ENCODE measurements at places on chromosomes 16 and 17.

DNA sequence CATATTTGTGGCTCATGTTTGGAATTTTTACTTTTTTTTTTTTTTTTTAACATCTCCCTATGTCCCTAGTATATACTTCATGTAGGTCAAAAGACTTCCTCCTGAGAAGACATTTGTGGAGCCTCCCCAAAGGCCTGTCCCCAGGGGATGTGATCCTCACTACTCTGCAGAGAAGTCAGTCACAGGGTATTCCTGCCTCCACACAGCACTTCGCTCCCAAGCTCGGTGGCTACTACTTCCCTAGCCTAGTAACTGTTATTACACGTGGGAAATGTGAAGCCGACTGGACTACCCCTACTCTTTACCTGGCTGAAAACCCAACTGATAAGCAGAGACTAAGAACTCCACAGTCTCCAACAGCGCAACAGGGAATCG is 116.8 kb downstream of the HIC1 start:
- no peak for DNase-seq

DNA sequence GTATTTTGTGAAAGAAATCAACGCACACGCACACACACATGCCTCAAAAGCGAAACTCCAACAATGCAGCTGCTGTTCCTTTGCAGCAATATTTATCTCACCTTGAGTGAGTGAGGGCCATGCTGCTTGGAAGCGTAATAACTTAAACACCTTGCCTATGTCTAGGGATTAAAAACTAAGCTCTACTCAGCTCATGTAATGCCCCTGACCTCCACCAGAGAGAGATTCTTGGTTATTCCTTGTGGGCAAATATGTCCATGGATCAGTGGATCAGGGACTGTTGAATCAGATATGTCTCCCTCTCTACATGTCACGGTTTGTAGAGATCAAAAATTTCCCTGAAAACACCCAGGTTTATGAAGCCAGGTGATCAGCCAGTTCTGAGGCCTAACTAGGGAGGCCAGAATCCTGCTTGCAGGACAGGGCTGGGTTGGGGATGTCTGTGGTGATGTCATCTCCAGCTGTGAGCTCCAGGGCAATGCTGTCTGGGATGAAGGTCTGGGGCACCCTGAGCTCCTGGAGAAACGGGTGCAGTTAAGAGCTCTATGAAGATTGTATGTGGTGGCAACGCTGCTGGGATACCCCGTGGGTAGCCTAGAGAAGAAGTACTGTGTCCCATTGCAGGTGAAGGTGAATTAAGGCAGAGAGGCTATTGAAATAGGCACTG is 149.4 kb downstream of the KCNJ12 start:
- no peak for DNase-seq

DNA sequence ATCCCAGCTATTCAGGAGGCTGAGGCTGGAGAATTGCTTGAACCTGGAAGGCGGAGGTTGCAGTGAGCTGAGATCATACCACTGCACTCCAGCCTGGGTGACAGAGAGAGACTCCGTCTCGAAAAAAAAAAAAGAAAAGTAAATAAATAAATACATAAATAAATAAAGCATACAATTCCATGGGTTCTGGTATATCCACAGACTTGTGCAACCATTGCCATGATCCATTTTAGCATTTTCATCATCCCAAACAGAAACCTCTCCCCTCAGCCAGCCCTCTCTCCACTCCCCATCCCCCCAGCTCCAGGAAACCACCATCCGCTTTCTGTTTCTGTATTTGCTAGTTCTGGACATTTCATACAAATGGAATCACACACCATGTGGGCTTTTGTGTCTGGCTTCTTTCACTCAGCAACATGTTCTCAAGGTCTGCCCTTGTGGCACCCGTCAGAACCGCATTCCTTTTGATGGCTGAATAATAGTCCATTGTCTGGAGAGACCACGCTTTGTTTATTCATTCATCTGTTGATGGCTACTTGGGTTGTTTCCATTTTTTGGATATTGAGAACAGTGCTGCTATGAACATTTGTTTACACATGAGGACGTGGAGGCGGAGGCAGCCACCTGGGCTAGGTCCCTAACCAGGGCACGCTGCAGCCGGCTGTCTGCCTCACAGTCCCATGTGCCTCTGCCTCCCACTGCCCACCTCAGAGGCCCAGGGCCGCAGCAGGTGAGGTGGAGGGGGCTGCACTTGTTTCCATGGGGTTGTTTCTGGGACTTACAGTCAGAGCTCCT is 76.2 kb downstream of the NT5M start:
- no peak for DNase-seq

- peak; percentile 88 for DNase-seq
Measured at GRCh38 chr16:27179500-27180072, 23.7 kb upstream of the KDM8 start.

GRCh38 chr17:56594320-56595107 is 1.0 kb downstream of the NOG start:
- DNase-seq: no peak

DNA sequence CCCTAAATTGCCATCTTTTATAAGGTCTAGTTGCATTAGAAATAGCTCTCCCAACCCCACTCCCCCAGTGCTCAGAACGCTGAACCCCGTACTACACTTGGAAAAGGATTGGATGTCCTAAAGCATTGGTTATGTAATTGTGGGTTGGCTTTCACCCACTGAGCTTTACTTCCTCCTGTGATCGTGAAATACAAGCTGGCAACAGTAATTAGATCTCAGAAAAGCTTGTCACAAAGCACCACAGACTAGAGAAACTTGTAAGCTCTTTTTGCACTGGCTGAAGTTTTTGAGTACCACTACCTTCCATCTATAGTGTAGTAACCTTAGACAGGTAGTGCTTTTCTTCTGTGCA is 54.4 kb downstream of the SIAH1 start:
- DNase-seq: no peak

DNA sequence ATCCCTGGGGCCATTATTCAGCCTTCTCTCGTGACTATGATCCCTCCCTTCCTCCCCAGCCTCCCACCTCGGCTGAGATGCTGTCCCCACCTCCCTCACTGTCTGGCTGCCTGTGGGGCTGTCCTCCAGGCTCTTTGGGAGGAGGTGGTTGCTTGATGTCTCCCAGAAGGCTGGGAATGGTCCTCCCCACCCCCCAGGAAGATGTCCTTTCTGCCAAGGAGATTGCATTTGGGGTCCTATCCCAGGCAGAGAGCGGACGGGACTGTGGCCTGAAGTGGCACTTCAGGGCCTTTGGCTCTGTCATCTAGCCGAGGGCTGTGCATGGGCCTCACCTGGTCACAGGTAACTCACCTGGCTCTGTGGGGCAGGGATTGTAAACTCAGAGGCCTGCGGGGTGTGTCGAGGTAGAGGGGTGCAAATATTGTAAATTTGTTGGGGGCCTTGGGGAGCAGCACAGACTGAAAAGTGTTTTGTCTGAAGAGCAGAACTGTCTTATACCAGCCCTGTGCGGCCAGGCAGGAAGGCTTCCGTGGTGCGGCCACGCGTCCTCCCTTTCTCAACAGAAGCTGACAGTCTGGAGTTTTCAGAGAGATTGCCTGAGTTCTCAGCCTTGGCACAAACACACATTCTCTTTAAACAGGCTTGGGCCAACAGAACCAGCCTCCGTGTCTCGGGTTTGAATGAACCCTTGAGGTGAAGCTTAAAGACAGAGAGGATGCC is 177.9 kb downstream of the SEC14L1 start:
- no peak for DNase-seq

DNA sequence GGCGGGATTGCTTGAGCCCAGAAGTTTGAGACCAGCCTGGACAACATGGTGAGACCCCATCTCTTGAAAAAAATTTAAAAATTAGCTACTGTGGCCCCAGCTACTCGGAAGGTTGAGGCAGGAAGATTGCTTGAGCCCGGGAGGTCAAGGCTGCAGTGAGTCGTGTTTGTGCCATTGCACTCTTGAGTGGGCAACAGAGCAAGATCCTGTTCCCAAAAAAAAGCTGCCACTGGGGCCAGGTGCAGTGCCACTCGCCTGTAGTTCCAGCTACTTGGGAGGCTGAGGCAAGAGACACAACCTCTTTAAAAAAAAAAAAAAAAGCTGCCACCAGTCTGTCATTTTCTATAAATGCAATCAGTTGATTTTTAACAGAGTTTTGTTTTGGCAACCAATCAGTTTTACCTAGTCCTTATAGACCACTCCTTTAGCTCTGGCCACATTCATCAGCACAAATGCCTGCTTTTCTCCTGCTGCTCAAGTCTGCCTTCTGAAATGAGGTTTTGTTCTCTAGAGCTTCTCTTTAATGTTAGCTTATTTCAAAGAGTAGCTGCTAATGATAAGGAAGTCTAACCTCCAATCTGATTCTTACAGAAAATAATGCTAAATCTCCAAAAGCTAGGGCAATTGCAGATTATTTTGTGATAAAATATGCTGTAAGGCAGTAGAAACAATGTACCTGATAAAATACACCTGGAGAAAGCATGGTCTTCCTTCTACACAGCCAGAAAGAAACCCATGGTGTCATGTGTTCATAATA is 64.8 kb downstream of the TUBD1 start:
- DNase-seq: no peak

- no peak for DNase-seq
Measured at GRCh38 chr16:77591347-77591746, 131.0 kb upstream of the NUDT7 start.

GRCh38 chr17:13576661-13577526 is 24.8 kb downstream of the HS3ST3A1 start:
- no peak for DNase-seq

DNA sequence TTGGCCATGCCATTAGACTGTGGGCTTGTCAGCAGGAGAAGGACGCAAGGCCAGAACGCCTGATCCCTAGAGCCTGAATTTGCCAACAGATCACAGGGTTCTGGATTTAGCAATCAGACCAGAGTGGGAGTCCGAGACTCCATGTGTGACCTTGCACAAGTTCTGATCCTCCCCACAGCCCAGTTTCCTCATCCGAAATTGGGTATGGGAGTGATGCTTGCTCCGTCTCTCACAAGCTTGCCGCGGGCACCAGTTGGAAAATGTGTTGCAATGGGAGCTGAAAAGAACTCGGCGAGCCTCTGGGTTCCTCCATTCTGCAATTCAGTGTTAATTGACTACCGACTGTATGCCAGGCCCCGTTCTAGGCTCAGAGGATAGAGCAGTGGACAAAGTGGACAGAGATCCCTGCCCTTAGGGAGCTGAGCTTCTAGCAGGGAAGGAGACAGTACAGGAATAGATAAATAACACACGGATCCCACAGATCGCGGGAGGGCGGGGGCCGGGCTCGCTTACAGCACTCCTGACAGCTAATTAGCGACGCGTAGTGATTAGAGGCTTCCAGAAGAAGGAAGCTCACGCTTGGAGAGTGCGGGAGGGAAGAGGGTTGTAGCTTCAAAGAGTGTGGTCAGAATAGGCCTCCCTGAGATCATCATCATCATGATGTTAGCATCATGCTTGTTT is 150.4 kb upstream of the CIBAR2 start:
- no peak for DNase-seq

DNA sequence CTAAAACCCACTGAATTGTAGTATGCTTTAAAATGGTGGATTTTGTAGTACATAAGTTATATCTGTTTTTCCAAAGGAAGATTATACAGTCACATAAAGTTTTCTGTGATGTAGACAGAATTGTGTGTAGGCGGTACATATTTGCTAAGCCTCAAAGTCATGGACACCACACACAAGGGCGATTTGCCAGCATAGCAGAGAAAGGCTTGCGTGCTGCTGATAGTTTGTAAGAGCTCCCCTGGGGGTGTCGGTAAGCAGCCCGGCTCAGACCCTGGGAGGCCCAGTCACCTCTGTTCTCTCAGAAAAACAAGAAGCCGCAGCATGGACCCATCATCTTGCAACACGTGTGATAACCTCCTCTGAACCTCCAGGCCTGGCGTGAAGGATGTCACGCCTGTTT is 38.3 kb upstream of the AKTIP start:
- DNase-seq: no peak

- DNase-seq: no peak
Measured at GRCh38 chr17:61005358-61005757, 327.7 kb downstream of the BCAS3 start.

DNA sequence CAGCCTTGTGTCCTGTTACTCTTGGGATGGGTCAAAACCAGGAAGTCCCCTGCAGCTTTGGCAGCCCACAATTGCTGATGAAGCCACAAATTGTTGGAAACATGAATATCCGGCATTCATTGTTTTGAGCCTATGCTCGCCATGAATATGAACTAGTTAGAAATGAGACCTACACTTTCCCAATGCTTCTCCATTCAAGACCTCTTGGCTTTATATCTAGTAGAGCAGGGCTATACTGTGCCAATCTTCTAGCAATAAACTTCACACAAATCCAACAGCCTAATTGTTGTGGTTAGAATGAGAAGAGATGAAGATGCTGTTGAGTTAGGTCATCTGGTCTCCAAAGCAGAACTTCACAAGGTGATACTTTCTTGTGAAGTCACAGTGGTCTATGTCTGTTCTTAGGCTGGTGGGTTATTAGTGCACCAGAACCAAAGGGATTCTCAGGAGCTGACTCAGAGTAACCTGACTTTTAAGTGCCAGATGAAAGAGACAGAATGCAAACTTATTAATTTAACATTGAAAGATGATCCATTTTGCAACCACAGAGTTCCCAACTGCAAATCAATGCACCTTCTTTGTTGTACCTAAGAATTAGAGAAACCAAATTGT is 13.7 kb upstream of the KRT23 start:
- DNase-seq: no peak

GRCh38 chr17:38864636-38865398 is 5.0 kb upstream of the LASP1 start:
- DNase-seq: no peak

- no peak for DNase-seq
Measured at GRCh38 chr16:71555230-71555891, 21.5 kb downstream of the TAT start.

DNA sequence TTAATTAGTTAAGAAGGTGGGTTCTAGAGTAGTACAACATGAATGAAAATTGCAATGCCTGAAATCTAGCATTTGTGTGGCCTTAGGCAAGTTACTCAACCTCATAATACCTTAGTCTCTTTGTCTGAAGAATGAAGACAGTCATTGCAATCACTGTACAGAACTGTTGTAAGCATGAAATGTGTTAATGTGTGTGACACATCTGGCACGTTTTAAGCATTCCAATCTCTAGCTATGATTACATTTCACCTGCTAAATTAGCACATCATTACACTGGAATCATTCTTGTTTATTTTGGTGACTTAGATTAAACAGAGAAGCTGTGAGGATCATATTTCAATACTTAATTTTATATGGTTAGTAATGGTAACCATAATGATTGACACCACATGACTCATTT is 629.7 kb upstream of the KIF2B start:
- no peak for DNase-seq

GRCh38 chr17:78789663-78790181 is 7.6 kb upstream of the CYTH1 start:
- peak; percentile 72 for DNase-seq

DNA sequence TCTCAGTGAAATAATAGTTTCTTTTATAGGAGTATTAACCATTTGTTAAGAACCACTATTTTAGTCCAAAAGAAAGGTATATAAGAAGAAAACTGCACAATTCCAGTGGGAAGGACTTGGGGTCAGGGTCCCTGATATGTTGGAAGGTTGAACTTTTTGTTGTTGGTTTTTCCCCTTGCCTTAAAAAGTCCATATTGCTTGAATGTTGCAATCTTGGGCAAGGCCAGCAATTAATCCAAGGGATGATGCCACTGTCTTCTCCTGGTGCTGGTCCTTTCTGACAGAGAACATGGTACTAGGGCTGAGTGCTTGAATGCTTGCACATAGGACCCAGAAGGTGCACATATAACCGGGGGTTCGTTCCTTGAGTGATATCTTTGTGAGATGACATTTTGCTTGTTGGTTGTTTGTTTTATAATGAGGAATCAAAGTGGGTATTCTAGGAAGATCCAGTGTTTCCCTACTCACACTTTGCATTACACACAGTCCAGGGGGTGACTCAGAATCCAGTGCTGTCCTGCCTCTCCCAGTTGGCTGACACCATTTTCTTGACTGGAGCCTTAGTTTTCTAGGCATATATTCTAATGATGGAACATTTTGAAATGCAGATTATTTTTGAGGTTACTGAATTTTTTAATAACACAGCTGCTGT is 54.9 kb downstream of the SIAH1 start:
- DNase-seq: no peak

Data from T-cell (primary cell).